Fibroblast of skin of left biceps (primary cell): ENCODE measurements at places on chromosomes 3 and 15.

DNA sequence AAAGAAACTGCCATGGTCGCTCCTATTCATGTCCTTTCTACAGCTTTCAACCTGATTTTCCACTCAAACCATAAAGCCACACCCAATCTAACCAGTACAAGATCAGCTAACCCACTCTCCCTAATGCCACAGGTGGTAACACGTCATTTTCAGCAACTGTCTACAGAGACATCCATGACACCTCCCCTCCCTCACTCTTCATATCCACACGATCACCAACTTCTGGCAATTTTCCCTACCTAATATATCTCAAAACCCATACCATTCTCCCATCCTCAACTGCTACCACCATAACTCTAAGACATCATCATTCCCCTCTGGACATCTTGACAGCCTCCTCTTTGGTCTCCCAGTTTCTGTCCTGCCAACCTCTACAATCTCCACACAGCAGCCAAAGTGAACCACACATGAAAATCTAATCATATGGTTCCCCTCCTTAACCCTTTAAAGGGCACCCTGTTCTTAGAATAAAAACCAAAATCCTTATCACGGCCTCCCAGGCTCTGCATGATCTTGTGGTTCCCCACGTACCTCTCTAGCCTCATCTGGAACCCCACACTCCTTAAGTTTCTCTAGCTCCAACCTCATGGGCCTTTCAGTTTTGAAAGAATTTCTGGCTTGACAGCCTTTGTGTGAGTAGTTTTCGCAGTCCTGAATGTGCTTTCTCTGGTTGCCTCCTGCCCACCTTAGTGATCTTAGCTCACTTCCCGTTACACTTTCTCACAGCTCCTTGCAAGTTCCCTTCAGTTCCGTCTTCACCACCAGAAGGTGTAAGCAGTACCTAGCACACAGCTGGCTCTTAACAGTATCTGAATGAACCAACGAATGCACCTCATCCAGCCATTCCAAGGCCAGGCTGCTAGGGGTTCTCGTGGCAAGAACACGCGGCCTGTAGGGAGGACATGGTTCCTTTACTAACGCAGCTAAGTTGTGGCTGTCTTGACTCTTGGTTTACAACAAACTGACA is 33.4 kb downstream of the SPINK8 start:
- DNase-seq, result no peak

DNA sequence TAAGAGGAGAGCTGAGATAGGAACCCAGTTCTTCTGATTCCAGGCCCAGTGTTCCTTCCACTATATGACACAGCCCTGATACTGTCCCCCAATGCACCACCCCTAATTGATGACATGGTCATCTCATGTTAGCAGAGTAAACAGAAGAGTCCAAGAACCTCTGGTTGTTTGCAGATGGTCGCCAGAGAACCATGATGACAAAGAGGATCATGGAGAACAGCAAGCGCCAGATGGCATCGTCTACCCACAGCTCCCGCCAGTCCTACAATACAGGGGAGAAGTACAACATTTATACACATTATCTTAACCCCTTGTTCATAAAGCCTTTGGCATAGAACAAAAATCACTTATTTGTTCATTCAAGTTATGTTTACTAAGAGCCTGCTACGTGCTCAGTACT is 18.5 kb upstream of the VPS39 start:
- no peak for DNase-seq

DNA sequence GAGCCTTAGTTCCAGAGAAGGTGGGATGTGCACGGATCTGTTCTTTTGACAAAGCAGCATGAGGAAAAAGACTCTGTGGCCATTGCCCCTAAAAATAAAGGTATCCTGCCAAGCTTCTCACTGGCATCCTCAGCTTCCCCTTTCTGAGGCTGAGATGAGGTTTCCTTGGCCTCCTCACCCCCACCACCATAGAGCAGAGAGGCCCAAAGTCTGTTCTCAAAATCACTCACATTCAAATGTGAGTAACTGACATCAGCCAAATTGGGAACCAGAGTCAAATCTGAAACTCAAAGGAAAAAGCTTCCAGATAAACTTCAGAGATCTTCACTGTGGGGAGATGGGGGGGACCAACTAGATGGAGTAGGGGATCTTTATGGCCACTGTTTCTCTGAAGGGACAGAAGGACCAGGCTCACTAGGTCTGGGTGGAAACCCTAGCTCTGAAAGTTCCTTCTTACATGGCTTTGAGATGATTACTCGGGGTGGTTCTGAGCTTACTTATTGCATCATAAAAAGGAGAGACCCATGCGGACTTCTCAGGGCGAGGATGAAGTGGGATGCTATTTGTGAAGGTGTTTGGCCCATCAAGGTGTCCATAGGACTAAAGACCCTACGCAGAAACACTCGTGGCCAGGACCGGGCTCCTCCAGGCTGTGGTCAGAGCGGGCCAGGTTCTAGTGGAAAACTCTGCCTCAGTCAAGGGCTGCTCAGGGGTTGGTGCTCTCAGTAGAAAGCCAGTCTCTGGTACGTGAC is 61.5 kb upstream of the MEF2A start:
- no peak for DNase-seq

DNA sequence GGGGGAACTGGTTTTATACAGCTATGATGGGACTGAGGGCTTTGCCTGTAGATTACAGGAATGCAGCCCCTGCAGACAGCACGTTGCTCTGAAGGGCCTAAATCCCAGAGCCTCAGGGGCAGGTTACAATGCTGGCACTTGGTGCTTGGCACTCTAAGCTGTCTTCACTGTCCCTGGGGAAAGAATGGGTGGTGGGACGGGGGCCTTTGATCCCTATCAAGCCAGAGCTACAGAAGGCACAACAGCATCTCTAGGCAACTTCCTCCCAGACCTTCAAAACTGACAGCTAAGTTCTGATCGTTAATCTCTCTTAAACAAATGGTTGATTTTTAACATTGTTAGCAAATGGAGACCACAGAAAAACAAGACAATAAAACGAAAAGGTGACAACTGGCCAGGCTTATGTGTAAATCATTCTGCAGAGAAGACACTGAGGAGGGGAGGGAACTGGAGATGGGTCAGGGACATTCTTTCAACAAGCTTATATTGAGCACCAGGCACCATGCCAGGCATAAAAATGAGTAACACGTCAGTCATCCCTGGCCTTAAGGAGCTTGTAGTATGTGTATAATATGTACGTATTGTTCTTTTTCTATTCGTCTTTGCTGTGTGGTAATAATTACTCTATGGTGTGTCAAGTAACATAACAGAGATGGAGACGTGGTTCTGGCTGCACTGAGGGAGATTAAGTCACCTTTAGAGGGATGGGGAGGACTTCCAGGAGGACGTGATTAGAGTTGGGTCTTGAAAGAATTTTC is 49.1 kb downstream of the CA12 start:
- DNase-seq, result peak; percentile 88

DNA sequence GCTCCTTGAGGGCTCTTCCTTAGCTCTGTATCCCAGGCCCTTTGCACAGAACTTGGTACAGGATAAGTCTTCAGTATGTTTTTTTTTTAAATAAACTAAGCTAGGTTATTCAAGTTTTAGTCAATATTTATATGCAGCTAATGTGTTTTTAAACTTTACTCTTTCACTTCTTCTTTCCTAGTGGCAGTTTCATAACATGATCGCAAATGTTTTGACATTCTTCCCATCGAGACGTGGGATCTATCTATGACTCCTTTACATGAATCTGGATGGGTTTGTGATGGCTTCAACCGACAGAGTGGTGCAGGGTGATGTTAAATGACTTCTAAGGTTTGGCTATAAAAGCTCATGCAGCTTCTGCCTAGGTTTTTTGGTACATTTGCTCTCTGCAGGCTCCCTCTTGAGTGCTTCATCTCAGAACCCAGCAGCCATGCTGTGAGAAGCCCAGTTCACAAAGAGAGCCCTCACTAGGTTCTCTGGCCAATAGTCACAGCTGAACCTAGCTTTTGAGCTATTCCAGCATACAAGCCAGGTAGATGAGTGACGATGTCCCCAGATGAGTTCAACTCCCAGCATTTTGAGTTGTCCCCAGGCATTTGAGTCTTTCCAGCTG is 13.5 kb upstream of the MECOM start:
- DNase-seq, result no peak

DNA sequence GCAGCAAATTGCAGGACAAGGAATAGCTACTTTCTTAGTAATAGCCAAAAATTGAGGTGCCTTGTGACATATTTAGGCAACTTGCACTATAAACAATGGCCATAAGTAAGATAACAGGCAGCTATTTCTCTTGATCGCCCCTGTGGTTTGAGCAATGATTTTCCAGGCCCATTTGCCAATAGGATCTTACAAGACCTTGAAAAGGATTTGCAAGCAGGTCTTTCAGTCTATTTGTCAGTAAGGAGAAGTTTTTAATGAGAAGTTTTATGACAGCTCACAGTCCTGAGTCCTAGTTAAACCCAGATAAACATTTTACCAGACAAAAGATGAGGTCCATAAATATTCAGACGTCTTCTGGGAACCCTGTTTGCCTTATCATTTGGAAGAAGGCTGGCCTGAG is 645.5 kb downstream of the RBMS3 start:
- DNase-seq, result no peak

GRCh38 chr3:116129187-116129946 is 315.9 kb downstream of the LSAMP start:
- DNase-seq, result no peak
